ENCODE measurements at places on chromosomes 11 and 22. TPM values are rescaled to one million over a fixed set of nuclear protein-coding genes. Genes with fewer than 3 reads are reported as not detected.

GRCh38 chr11:22331771-22332170 is 6.4 kb upstream of the SLC17A6 start:
- DNase-seq, result no peak

OSBPL5 gene
- 37.5 TPM for total RNA-seq

- DNase-seq, result no peak
Measured at GRCh38 chr11:29534836-29535235, 482.0 kb downstream of the KCNA4 start.

GRCh38 chr11:14140991-14141390 is 178.5 kb downstream of the SPON1 start:
- DNase-seq, result no peak

DNA sequence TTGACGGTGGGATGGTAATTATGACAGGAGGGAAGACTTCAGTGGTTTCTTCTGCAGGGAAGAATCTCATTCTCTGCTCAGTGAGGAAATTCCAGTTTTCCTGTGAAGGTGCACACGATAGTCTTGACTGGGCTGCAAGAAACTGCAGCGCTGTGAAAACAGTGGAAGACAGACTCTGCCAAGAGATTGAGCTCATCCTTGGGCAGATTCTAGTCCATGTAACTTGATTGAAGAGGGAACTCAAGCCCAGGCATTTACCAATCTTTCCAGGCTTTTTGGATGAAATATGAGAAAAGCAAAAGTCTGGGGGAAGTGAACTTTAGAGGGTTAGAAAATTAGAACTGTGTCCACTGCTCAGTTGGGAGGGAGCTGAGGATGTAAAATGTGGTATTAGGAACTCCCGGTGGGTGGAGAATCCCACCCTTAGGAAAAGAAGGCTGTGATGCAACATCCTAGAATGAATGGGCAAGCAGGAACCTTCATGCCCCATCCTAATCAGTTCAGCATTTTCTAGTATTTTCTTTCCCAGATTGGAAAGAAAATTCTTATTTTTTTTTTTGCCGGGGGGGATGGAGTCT is 212.6 kb downstream of the DBX1 start:
- no peak for DNase-seq

- no peak for DNase-seq
Measured at GRCh38 chr11:44978274-44978960, 27.7 kb upstream of the TP53I11 start.

- DNase-seq, result no peak
Measured at GRCh38 chr22:45548991-45549761, 46.5 kb downstream of the FBLN1 start.

GRCh38 chr11:116519499-116519898 is 253.3 kb downstream of the BUD13 start:
- no peak for DNase-seq

DNA sequence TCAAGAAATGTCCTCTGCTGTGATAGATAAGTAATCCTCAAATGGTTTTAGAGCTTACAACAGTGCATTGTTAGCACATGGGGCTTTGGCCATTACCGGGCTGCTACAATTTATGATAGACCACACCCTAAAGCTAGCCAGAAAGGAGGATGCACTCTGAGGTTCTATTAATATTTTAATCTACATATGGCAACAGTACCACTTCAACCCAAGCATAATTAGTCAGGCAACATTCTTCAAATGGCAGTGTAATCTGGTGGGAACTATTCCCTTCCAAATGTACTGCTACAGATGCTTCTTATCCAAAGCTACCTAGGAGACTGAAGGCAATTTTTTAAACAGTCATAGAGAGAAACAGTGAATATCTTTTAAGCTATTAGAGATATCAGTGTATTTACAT is 697.6 kb downstream of the KCNA4 start:
- no peak for DNase-seq

DNA sequence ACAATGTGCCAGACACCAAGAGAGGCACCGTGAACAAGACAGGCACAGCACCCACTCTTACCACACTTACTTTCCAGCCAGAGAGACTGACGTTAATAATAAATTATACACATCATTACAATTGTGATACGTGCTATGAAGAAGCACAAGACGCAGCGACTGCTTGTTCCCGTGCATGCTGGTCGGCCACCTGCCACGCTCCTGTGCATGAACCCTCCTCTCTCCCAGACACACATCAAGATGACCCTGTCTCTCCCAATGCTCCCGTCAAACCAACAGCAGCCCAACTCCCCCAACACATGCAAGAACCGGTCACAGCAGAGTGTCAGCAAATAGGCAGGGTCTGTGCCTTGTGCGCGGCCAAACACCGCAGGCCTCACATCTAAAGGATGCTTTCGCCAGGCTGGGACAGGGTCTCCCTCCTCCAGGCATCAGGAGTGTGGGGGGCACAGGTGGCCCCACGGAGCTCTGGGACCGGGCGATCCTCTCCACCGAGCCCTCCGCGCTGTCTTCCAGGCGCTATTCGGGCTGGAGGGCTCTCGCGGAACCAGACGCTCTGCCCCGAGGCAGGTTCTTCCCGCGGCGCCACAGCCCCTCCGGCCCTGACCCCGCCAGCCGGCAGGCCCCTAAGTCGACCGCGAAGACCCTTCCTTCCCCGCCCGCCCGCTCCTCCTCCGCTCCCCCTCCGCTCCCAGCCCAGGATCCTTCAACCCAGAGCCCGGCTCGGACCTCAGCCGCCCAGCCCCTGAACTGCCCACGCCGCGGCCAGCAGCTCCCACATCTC is 533 bp downstream of the SERGEF start:
- no peak for DNase-seq

KCNQ1OT1 gene
- 2.2 TPM for total RNA-seq

DNA sequence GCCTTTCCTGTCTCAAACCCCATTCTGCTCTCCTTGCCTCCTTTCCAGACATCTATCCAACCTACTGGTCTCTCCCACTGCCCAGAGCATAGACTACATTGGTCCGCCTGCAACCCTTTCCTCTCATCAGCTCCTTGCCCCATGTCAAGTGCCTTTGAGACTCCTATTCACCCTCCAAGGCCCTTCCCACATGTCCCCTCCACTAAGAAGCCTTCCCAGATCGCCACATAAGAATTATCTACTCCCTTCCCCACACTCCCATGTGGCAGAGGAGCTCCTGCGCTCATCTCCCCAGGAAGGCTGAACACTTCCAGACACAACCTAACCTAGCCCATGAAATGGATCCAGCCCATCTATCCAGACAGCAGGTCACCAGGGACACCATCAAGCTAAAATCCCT is 10.3 kb downstream of the C1QTNF6 start:
- DNase-seq, result no peak

DNA sequence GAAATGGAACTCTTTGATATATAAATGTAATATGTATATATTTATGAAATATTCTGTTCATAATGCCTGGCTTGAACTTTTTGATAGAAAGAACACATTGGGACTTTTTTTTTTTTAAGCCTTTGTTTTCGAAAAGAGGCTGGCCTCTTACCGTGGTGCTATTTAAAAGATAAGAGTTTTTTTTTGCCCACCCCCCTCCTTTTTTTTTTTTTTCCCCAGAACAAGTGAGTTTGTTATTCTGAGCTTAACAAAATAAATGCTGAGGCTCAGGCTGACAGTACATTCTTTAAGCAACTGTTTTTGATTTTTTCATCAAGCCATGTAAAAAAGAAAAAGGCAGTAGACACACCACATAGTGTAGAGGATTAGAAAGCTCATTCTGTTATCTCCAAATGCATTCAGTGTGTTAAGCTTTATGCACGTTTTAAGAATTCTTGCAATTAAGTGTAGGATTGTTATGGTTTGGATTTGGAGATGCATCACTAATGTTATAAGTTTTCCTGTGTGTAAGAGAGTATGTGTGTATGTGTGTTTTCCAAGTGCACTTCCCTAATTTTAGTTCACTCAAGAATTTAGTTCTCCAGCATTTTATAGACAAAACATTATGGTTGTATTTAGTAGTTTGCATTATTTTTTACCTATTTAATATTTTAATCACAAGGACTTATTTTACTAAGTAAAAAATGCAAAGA is 12.0 kb downstream of the PDHX start:
- no peak for DNase-seq

- DNase-seq, result no peak
Measured at GRCh38 chr11:74384641-74385040, 13.6 kb downstream of the PGM2L1 start.

SAA4 gene
- total RNA-seq, result not detected

DNA sequence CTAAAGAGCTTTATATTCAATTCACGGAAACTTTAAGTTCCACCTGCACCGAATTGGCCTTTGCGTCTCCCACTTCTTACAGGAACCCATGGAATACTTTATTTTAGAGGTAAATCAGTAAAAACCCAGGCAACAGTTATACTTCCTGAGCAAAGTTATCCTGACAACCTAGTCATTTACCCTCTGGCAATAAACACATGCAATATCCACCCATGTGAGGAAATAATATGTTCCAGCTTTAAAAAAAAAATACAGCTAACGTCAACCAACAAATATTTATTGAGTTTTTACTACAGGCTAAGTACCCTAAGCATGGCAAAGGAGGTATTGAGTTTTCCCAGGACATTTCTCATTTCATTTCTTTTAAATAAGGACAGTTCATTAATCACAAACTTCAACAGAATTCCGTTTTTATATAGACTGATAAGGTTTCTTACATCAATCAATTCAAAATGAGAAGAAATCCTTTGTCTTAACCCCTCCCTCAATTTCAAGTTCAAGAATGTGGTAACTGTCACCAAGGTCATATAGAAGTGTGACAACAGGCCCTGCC is 38.3 kb upstream of the CCDC34 start:
- no peak for DNase-seq

DNA sequence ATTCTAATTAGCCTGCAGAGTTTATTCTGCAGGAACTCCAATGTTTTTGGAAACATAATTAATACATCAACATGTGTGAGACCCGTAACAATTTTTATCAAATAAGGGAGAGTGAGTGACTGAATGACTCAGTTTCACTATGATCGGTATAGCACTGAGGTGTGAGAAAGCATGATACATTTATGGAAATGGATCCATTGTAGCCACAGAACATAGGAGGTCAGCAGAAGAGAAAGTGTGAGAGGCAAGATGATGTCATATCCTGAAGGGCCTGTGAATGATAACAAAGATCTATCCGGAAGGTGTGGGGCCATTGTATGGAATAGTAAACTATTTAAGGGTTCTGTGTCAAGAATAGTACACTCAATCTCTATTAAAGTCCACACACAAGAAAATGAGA is 1406.1 kb upstream of the TENM4 start:
- no peak for DNase-seq

LPXN gene
- 15.0 TPM for total RNA-seq

GRCh38 chr11:117303646-117304315 is 12.3 kb downstream of the BACE1 start:
- no peak for DNase-seq

GRCh38 chr22:40567106-40567505 is 69.4 kb downstream of the MRTFA start:
- DNase-seq, result no peak

MS4A15 gene
- total RNA-seq, result not detected

GRCh38 chr11:121930004-121930965 is 185.7 kb downstream of the BLID start:
- DNase-seq, result no peak

DNA sequence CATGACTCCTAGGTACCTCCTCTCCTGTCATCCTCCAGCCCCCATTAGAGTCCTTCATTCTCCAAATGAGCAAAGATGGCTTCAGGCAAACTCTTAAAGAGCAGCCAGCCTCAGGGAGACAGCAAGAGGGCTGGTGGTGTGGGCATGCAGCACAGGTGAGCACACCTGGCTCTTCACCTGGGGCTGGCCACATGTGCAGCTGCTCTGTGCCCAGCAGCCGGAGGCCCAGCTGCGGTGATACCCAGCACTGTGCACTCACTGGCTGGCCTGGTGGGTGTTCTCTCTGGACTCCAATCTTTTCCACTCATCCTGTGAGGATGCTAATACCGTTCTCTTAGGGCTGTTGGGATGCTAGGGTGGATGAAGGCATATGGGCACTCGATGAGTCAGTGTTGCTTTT is 106.1 kb upstream of the PARVA start:
- no peak for DNase-seq

- no peak for DNase-seq
Measured at GRCh38 chr11:57508341-57509170, 6.9 kb downstream of the SLC43A1 start.

DNA sequence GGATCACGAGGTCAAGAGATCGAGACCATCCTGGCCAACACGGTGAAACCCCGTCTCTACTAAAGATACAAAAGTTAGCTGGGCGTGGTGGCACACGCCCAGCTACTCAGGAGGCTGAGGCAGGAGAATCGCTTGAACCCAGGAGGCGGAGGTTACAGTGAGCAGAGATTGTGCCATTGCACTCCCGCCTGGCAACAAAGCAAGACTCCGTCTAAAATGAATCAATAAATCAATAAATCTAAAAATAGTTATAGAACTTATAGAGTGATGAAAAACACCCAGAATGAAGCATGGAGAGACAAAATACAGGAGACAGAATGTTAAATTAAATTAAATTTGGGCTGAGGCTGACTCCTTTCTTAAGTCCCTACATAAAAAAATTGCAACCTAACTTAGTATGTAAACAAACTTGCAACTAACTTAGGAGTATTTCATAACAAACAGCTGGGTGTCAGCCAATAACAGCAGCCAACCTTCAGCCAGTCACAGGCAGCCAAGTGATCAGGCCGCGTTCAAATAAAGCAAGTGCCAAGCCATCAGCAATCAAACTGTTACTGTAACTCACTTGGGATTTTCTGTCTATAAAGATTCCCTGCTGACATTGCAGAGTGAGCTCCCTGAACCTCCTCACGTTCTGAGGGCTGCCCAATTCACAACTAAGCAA is 7.3 kb upstream of the TP53AIP1 start:
- DNase-seq, result no peak

OR2AG2 gene
- total RNA-seq, result 0.15 TPM

GRCh38 chr11:126583101-126583500 is 227.6 kb downstream of the ST3GAL4 start:
- DNase-seq, result no peak

DNA sequence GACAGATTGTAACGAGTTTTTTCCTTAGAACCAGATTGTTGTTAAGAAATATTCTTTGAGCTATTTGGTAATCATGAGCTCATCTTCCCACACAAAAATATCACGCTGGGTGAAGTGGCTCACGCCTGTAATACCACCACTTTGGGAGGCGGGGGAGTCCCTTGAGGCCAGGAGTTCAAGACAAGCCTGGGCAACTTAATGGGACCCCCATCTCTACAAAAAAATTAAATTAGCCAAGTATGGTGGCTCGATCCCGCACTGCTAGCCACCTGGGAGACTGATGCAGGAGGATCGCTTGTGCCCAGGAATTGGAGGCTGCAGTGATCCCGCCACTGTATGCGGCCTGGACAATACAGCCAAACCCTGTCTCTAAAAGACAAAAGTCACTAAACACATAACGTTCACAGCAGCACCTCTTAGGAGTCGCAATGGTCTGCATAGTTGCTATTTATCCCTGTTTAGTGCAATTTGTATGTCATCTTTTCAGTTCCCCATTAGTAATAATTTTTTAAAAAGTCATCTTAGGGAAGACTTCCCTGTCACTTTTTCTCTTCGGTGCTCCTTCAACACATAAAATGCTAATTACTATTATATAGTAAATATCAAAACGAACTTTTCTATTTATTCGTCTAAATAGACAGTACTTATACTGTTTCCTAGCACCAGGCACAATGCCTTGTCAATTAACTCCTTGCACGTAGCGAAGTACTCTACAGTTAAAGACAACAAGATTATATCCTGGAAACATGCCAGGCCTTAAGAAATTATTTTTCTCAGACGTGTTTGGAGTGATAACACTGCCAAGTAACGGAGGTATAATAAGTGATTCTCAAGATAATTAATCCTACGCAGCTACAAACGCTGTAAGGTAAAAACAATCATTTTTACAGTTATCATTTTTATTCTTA is 1.1 kb downstream of the ST13 start:
- no peak for DNase-seq

KRTAP5-8 gene
- not detected for total RNA-seq

All from glomerular endothelial cell (primary cell).